ENCODE measurements at places on chromosomes 5 and 9. TPM values are rescaled to one million over a fixed set of nuclear protein-coding genes. Genes with fewer than 3 reads are reported as not detected.

SLC34A3 gene
- 0.14 TPM for total RNA-seq

DNA sequence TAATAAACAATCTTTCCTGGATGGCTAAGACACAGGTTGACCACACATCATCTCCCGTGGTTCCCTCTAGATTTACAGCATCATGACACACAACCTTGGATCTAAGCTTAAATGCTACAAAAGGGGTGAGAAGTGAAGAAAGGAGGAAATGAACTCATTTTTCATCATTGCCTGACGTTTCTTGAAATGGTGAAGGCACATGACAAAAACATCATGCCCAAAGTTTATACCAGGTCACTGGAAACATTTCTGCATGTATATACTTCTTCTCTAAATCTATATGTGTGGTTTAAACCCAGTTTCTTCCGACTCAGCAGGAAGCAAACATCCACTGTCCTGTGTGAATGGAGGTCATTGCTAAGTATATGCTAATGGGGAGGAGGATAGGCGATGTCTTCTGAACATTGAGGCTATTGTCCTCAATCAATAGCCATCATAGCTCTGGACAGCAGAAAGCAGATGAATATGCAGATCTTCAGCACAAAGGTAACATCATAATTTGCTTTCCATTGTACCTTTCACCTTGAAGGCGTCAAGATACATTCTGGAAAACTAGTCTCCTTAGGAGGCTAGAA, 137.4 kb downstream of the MED27 start:
- no peaks in the 10 kb centered on the region for H3K27me3 ChIP-seq
- DNase-seq = no peak
- no peaks in the 10 kb centered on the region for H3K4me1 ChIP-seq
- no peak overlapping the region for H3K4me3 ChIP-seq
- H3K27ac ChIP-seq = no peak overlapping the region

DNA sequence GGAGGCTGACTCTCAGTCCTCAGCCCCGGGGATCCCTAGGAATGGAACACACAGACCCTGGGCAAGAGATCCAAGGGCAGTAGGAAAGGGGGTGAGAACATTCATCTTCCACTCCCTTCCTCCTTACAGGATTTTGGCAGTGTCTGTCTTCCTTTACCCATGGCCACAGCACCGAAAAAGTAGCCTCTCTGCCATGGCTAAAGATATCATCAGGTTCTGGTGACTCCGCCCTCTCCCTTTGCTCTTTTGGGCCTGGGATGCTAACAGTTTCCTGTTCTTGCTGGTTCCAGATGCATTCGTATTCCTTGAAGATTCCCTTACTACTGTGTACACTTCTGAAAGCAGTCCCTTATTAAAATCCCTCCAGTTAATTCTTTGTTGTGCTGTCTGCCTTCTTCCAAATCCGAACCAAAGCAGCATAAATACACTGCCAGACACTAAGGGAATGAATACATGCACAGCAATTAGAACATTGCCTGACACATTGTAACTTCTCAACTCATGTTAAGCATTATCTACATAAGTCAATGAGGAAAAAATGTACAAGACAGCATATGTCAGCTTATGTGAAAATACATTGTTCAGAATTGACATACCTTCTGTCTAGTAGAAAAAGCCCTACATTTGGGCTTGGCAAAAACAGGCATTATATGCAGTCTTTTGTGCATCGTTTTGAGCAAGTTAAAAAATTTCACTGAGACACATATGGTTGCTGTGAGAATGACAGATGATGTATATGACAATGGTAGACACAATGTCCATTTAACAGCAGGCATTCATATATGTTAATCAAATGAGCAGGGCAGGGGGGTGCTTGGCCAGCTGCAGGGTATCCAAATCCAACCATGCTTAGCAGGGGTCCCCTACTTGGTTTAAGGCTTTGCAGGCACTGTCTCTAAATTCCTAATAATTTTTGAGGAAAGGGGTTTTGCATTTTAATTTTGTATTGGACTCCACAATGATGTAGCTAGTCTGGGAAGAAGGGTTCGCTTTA, 58.8 kb upstream of the RAI14 start:
- no peak overlapping the region for H3K27ac ChIP-seq
- peaks cover 20% of the 10 kb centered on the region for H3K27me3 ChIP-seq
- no peak for DNase-seq
- peaks cover 12% of the 10 kb centered on the region for H3K4me1 ChIP-seq

GRCh38 chr5:149151717-149152116, 10.4 kb downstream of the ABLIM3 start:
- H3K27me3 ChIP-seq = no peaks in the 10 kb centered on the region
- no peak overlapping the region for H3K27ac ChIP-seq
- H3K36me3 ChIP-seq = no peaks in the 10 kb centered on the region
- no peak overlapping the region for H3K4me3 ChIP-seq
- H3K4me1 ChIP-seq = peaks cover 4% of the 10 kb centered on the region
- DNase-seq = no peak

- no peak for DNase-seq
- H3K36me3 ChIP-seq = peaks cover 18% of the 10 kb centered on the region
- H3K27me3 ChIP-seq = no peaks in the 10 kb centered on the region
- H3K27ac ChIP-seq = peak overlapping the region; percentile 74
- H3K4me1 ChIP-seq = peaks cover 52% of the 10 kb centered on the region
These were observed 22.9 kb upstream of the ROPN1L start for GRCh38 chr5:10418654-10419345.

Data from activated T-cell treated with anti-CD3 and anti-CD28 coated beads, Interleukin-2, amount 50 U/mL, for 72 hours (primary cell).